ENCODE measurements at places on chromosomes 1 and 21.

DNA sequence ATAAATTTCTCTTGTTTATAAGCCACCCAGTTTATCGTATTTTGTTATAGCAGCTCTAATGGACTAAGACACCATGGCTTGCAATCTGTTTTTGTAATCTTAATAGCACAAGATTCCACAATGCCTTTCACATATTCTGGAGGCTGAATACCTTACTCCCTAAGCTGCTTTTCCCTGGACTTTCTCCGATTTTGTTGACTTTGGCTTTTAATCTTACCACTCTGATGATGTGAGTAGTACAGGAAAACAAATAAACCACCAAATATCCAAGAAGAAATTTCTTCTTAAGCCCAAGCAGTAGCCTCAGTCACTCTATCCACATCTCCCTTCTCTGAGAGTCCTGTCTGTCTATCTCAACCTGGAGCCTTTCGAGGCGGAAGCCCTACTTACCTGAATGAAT is 838.6 kb downstream of the LTN1 start:
- DNase-seq: no peak

DNA sequence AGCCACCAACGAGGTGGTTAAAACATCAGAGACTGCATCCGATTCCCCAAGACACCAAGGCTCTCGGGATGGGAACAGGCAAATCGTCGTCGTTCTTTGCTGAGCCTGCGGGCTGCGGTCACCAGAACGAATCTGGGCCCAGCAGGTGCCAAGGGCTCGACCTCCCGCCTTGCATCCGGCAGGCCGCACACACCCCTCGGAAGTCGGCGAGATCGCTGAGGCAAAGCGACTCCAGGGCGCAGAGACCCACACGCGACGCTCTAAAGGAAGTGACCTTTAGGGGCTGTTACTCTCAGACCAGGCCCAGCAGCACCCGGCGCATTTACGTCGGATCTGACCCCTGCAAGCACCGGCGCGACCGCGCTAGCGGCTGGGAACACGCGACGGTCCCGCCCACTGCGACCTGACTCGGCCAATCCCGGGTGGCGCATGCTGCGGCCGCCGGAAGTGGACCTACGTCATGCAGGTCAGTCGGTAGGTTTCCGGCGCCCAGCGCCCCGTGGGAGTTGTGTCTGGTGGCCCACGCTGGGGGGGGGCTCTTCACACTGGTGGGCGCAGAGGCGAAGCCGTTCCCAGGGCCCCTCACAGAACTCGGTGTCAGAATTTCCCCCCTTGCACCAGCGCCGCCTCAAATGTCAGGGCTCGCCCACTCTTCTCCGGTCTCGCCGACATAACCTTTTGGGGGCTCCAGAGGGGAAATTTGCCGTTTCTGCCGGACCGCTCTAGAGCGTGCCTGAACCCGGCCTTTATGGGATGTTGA is 7.5 kb upstream of the PARK7 start:
- peak; percentile 20 for DNase-seq

- no peak for DNase-seq
Measured at GRCh38 chr1:203581841-203582240, 44.8 kb upstream of the ATP2B4 start.

DNA sequence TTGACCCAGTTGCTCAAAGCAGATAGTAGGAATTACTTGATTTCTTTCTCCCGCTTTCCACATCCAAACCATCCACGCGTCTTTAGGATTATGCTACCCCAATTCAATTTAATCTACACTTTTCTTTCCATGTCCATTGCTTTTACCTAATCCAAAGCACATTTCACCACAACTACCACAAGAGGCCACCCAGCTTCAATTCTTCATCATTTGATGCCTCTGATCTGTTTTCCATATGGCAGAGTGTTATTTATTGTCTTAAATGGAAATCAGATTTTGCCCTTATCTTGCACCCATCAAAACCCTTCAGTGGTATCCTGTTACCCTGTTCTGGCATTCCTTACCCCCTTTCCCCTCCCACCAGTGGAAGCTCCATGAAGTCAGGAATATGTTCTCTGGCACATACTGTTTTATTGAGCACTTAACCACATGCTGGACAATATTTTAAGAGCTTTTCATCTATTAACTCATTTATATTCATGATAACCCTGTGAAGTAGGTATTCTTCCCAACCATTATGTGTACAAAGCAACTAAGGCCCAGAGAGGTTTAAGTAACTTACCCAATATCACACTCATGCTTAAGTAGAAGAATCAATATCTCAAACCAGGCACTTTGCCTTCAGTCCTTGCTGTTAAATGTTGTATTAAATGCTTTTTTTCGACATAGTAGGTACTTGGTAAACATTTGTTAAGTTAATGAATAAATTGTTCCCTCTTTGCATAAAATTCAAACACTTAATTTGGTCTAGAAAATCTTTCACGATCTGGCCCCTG is 34.6 kb downstream of the CLIC4 start:
- DNase-seq: no peak

- no peak for DNase-seq
Measured at GRCh38 chr1:116125758-116126157, 14.6 kb downstream of the MAB21L3 start.

DNA sequence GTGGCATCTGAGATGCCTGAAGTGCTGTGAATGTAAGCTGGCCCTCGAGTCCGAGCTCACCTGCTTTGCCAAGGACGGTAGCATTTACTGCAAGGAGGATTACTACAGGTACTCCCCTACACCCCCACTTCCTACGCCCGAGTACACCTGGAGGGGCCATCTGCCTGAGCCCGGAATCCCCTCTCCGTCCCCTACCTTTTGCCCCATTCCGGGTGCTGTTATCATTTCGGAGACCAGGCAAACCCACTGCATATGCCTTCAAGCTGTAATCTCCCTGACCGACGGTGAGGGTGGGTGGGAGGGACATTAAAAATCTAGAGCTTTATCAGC is 2.9 kb downstream of the LHX9 start:
- no peak for DNase-seq

DNA sequence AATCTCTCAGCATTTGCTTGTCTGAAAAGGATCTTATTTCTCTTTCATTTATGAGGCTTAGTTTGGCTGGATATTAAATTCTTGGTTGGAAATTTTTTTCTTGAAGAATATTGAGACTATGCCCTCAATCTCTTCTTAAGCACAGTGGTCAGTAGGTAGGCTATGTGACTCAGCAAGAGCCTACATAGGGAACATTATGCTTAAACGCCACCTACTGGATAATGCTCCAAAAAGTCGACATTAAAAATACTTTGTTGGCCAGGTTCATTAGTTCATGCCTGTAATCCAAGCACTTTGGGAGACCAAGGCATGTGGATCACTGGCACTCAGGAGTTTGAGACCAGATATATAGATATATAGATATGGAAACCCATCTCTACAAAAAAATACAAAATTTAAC is 678.0 kb upstream of the USP24 start:
- DNase-seq: no peak

DNA sequence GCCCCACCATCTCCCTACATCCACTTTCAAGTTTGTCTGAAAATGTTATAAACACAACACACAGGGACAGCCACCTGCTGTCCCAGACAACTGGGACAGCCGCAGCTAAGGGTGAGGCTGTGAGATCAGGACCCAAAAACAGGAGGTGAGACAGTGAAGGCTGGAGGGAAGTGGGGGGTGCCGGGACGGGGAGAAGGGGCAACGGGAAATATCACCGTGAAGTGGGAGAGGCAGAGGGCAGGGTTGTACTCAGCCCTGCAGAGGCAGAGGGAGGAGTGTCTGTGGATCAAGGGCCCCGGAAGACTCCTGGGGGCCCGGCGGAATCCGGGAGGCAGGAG is 114.4 kb downstream of the CASZ1 start:
- DNase-seq: no peak

- DNase-seq: no peak
Measured at GRCh38 chr1:192639607-192640368, 3.8 kb downstream of the RGS13 start.

DNA sequence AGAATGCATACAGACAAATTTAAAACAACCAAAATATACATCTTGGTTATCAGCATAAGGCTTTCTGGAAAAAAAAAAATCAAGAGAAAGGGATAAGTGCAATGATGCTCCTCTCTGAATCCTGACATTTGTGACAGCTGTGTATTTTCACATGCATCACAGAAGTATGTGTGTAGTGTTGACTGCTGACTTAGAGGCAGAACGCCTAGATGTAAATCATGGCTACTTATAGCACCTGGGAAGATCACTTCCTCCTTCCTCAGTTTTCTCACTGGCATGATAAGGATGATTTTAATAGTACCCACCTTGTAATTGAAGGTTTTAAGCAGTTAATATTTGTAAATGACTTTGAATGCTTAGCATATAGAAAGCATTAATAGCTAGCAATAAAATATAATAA is 112.5 kb downstream of the MRPL39 start:
- DNase-seq: no peak

GRCh38 chr21:32569261-32570230 is 15.8 kb downstream of the TCP10L start:
- peak; percentile 79 for DNase-seq

DNA sequence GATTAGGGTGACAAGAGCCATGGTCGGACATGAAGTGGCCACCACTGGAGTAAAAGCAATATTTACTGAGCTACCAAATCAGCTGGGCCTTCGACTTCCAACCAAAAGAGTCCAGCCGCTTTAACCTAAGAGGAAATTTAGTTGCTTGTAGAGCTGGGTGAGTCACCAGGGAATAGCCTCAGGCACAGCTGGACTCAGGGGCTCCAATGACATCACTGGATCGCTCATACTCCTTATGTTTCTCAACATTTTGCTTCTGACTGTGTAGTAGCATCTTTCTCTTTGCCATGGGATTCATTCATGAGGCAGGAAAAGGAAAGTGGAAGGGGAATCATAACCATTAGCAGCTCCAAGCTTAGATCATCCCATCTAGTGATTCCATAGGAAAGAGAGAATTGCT is 664.4 kb downstream of the MATN1 start:
- DNase-seq: no peak

All from neuronal stem cell (in vitro differentiated cells).